ENCODE measurements at places on chromosomes 7 and 10. TPM values are rescaled to one million over a fixed set of nuclear protein-coding genes. Genes with fewer than 3 reads are reported as not detected.
A peak's percentile ranks its signal among the peaks of the same experiment; 100 is the strongest.

- H3K27ac ChIP-seq: no peak overlapping the region
- H3K36me3 ChIP-seq: no peaks in the 10 kb centered on the region
- H3K4me3 ChIP-seq: no peak overlapping the region
- no peak for DNase-seq
- no peaks in the 10 kb centered on the region for H3K4me1 ChIP-seq
Observed at GRCh38 chr7:15554081-15554480, 7.7 kb downstream of the AGMO start.

DNA sequence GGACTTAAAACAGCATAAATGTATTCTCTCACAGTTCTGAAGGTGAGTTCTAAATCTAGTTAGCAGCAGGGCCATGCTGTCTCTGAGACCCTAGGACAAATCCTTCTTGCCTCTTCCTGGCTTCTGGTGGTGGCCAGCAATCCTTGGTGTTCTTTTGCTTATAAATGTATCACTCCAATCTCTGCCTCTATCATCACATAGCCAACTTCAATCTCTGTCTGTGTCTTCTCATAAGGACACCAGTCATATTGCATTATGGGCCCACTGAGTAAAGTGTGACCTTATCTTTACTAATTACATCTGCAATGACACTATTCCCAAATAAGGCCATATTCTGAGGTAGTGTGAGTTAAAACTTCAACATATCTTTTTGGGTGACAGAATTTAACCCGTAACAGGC is 778.9 kb downstream of the KCNMA1 start:
- H3K36me3 ChIP-seq: no peaks in the 10 kb centered on the region
- no peak for DNase-seq
- H3K4me3 ChIP-seq: no peak overlapping the region
- no peaks in the 10 kb centered on the region for H3K4me1 ChIP-seq
- no peaks in the 10 kb centered on the region for H3K27me3 ChIP-seq

GNAT3 gene
- not detected for total RNA-seq

DNA sequence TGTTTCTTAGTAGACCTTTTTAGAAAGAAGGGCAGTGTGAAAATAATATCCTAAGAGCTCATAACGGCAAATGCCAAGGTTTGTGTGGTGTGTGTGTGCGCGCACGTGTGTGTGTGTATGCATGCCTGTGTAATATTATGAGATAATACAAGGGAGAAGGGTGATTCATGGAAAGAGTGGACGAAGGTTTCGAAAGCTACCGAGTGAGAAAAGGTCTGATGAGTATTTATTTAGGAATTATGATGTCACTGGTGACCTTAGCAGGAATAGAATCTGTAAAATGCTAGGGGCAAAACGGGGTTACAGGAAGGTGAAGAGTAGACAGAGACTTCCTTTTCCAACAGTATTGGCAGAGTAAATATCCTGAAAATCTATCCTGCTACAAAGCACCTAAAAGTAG is 107.3 kb downstream of the AHR start:
- no peak overlapping the region for H3K4me3 ChIP-seq
- no peaks in the 10 kb centered on the region for H3K36me3 ChIP-seq
- no peaks in the 10 kb centered on the region for H3K4me1 ChIP-seq
- H3K27me3 ChIP-seq: no peaks in the 10 kb centered on the region
- DNase-seq: no peak
- H3K27ac ChIP-seq: no peak overlapping the region

GRCh38 chr7:143407287-143408251 is 1.1 kb downstream of the EPHA1 start:
- no peak overlapping the region for H3K4me3 ChIP-seq
- H3K36me3 ChIP-seq: no peaks in the 10 kb centered on the region
- no peaks in the 10 kb centered on the region for H3K27me3 ChIP-seq
- no peak for DNase-seq

TMEM178B gene
- total RNA-seq: 3.0 TPM

- H3K27me3 ChIP-seq: no peaks in the 10 kb centered on the region
- DNase-seq: no peak
- no peak overlapping the region for H3K27ac ChIP-seq
- H3K4me1 ChIP-seq: no peaks in the 10 kb centered on the region
- no peak overlapping the region for H3K4me3 ChIP-seq
Observed at GRCh38 chr7:46942574-46942973, 639.3 kb downstream of the TNS3 start.

GRCh38 chr10:48254750-48255512 is 19.6 kb downstream of the FRMPD2 start:
- no peak overlapping the region for H3K4me3 ChIP-seq
- no peak for DNase-seq
- no peak overlapping the region for H3K27ac ChIP-seq
- no peaks in the 10 kb centered on the region for H3K36me3 ChIP-seq
- no peaks in the 10 kb centered on the region for H3K27me3 ChIP-seq
- H3K4me1 ChIP-seq: no peaks in the 10 kb centered on the region

CPA2 gene
- 1.2 TPM for total RNA-seq

PKD1L1 gene
- total RNA-seq: 1.1 TPM

ECHS1 gene
- total RNA-seq: 28.2 TPM

DNA sequence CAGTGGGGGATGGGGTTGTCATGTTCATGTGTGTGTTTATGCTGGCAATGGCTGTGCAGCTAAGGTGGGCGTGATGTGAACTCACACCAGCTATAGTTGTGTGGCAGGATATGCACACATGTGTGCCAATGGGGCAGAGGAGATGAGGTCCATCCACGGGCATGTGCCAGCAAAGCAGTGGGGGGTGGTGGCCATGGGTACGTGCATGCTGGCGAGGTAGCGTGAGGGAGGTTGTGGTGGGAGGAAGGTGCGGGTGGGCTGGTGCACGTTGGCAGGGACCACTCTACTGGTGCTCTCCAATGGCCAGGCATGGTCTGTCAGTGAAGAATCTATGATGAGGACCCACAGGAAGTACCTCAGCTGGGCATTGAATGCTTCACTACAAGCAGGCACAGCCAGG is 567.5 kb upstream of the SORCS1 start:
- no peak overlapping the region for H3K4me3 ChIP-seq
- H3K27me3 ChIP-seq: no peaks in the 10 kb centered on the region
- no peaks in the 10 kb centered on the region for H3K36me3 ChIP-seq
- no peak for DNase-seq
- H3K4me1 ChIP-seq: no peaks in the 10 kb centered on the region
- no peak overlapping the region for H3K27ac ChIP-seq

- H3K4me3 ChIP-seq: no peak overlapping the region
- H3K4me1 ChIP-seq: no peaks in the 10 kb centered on the region
- no peak for DNase-seq
- H3K36me3 ChIP-seq: no peaks in the 10 kb centered on the region
- H3K27me3 ChIP-seq: no peaks in the 10 kb centered on the region
- no peak overlapping the region for H3K27ac ChIP-seq
Observed at GRCh38 chr7:33554576-33554975, 350.8 kb upstream of the BMPER start.

DNA sequence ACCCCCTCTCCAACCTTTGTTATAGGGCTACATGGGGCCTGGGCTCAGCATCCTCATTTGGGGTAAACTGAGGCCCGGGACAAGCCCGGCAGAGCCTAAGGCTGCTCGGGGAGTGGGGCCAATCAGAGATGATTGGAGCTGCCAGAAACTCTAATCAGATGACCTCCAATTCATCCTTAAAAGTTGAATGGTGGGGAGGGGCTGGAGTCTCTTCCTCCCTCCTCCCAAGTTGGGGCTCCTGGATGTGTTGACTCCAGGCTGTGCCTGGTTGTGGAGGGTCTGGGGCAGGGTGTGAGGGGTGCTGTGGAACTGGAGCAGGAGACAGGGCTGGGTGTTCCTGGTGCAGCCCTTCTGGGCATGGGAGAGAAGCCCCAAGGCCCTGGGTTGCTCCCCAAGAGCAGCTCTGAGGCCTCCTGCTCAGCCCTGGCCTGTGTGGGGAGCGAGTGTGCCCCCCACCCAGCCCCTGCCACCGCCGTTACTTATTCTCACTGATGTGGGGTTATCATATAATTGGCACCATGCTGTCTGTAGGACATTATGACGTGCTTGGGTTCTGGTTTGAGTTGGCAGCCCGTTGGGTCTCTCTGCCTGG is 2.2 kb downstream of the BHLHA15 start:
- H3K4me1 ChIP-seq: no peaks in the 10 kb centered on the region
- peak; percentile 11 for DNase-seq
- H3K4me3 ChIP-seq: no peak overlapping the region
- H3K36me3 ChIP-seq: no peaks in the 10 kb centered on the region
- no peak overlapping the region for H3K27ac ChIP-seq

DNA sequence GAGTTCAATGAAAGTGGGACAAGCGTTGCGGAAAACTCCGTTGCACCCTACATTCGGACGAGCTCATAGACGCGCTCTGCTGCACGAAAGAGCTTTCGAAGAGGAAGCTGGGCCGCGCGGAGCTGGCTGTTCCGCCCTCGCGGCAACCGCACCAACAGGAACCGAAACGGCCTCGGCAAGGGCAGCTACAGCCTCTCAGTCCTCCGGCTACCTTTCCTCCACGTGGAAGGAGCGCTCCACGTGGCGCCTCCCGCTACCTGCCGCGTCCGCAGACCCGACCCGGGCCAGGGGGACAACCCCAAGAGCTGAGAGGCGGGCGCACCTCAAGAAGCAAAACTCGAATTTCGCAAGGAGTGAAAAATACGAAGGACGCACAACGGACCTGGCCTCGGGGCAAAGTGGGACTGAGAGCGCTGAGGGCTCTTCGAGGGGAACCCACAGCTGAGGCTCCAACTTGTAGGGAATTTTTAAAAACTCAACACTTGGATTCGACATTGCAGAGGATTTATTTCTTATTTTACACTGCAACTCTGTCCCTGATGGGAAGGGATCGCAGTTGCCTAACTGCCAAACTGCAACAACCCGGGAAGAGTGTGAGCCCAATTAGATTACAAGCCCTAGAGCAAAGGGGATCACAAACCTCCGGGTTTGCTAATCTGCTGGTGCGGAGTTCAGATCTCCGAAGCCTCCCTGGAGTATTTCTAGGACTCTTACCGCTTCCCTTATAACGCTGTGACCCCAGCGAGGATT is 1.4 kb downstream of the HPSE2 start:
- H3K27me3 ChIP-seq: peaks cover 4% of the 10 kb centered on the region
- H3K27ac ChIP-seq: peak overlapping the region; percentile 63
- DNase-seq: peak; percentile 37

SFTPA1 gene
- not detected for total RNA-seq

BEND7 gene
- 16.8 TPM for total RNA-seq

GRCh38 chr10:51242393-51242792 is 168.1 kb downstream of the PRKG1 start:
- H3K4me1 ChIP-seq: no peaks in the 10 kb centered on the region
- no peaks in the 10 kb centered on the region for H3K36me3 ChIP-seq
- DNase-seq: no peak
- H3K4me3 ChIP-seq: no peak overlapping the region

DNA sequence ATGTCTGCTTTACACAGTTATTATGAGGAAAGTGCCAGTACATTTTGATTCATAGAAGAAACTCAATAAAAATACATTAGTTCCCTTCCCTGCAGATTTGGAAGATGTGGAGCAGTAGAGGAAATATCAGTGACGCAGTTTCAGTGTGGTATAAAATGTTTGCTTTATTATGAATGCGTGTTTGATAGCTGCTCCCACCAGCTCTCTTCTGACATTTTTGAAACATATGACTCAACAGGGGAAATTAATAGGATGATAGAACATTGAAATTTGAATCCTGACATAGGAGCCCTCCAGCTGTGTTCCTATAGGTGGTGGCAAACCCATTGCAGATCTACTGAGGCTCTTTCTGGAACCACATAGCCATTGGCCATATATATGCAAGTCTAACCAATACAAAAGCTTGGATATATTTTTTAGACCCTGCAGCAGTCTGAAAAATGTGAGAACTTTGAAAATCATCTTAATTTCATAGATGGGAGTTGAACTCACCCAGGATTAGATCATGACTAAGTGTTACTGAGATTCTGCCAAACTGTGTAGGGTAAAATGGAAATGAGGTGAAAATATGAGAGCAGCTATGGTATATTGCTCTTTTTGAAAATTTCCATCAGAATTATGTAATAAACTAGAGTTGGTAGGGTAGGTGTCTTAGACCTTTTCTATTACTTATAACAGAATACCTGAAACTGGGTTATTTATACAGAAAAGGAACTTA is 47.8 kb downstream of the BZW2 start:
- H3K4me3 ChIP-seq: no peak overlapping the region
- H3K36me3 ChIP-seq: no peaks in the 10 kb centered on the region
- H3K27me3 ChIP-seq: no peaks in the 10 kb centered on the region
- no peak overlapping the region for H3K27ac ChIP-seq

GRCh38 chr7:30679664-30680063 is 2.6 kb downstream of the CRHR2 start:
- no peaks in the 10 kb centered on the region for H3K27me3 ChIP-seq
- H3K27ac ChIP-seq: no peak overlapping the region
- H3K4me1 ChIP-seq: no peaks in the 10 kb centered on the region
- no peak overlapping the region for H3K4me3 ChIP-seq

TSPAN33 gene
- not detected for total RNA-seq

DNA sequence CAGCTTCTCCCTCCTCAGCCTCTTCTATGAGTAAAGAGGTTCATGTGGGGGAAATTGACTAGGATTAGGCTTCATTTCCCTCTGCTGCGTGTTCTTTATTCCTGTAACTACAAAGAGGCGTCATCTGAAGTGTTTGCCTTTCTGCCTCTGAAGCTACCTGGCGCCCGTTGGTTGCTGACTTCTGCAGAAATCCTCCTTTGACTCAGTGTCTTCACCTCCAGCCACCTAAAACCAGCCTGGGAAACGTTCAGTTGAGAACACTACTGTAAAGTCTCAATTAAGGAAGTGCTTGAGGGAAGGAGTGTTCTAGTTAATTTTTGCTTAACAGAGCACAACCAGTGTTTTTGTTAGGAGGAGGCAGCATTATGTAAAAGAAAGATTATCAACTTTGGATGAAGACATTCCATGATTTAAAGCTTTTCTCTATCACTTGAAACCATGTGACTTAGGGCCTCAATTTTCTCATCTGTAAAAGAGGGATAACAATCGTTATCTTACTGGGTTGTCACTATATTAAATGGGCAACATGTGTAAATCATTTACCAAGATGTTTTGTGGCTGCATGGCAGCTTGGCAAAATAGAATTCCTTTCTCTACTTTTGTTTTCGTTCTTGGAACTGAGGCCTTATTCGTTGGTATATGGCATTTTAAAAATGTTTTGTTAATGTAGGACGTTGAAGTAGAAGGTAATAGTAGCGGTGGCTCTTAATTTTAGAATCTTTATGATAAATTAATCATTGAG is 642.9 kb downstream of the SDK1 start:
- H3K27me3 ChIP-seq: no peaks in the 10 kb centered on the region
- no peak overlapping the region for H3K27ac ChIP-seq
- DNase-seq: no peak

PDK4 gene
- 133 TPM for total RNA-seq

GRCh38 chr7:93938293-93938692 is 16.8 kb downstream of the GNG11 start:
- H3K27ac ChIP-seq: no peak overlapping the region
- H3K4me3 ChIP-seq: no peak overlapping the region
- no peaks in the 10 kb centered on the region for H3K36me3 ChIP-seq
- H3K27me3 ChIP-seq: no peaks in the 10 kb centered on the region

TNS3 gene
- 110 TPM for total RNA-seq

GRCh38 chr7:129053938-129054437 is 923 bp downstream of the TNPO3 start:
- H3K27me3 ChIP-seq: no peaks in the 10 kb centered on the region
- no peaks in the 10 kb centered on the region for H3K36me3 ChIP-seq
- H3K4me1 ChIP-seq: no peaks in the 10 kb centered on the region
